ENCODE measurements at places on chromosomes 3 and 15.

- no peak for DNase-seq
Measured at GRCh38 chr15:31802761-31803160, 227.6 kb upstream of the CHRNA7 start.

- no peak for DNase-seq
Measured at GRCh38 chr15:64507293-64507802, 47.0 kb downstream of the ZNF609 start.

DNA sequence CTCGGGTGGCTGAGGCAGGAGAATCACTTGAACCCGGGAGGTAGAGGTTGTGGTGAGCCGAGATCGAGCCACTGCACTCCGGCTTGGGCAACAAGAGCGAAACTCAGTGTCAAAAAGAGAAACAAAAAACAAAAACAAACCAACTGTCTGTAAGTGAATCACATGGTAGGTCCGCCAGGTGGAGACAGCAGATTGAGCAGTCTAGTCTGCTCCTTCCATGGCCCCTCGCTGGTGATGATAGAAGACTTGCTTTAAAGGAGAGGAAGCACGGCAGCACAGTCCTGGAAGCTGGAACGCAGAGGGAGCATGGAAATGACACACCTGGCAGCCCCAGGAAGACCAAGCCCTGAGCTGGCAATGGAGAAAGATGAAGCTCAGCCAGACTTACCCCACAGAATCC, 31.4 kb upstream of the MGLL start:
- no peak for DNase-seq

DNA sequence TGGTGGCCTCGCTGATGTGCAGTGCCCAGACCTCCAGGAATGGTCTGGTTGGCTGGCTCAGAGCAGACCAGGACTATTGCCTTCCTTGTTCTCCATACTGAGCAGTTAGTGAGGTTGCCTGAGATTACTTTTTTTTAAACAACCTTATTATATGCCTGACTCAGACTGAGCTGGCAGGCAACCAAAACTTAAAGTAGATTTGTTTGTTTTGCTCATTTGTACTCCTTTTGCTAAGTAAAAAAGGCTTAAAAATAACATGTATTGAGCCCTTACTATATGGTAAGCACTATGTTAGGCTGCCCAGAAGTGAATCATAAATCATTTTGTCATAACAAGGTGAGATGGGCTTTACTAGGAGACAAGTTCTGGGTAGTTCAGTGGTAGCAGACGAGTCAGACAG, 92.4 kb downstream of the GHSR start:
- peak; percentile 95 for DNase-seq

- no peak for DNase-seq
Measured at GRCh38 chr15:41669701-41670100, 9.5 kb downstream of the MGA start.

DNA sequence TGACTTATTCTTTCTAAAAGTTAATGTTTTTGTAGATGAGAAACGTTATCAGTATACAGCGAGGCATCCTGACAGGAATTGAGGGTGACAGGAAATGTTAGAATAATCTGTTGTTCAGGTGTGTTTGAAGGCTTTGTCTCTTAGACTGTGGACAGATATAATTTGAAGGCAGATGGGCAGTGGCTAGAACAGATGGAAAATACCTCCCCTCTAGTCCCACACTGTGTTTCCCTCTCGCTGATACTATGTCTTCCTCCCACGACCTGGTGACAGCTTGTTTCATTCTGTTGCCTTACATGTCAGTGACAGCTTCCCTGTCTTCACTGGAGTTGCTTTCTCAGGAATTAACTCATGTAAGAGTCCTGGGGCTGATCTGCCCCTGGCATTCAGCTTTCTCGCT, 125.3 kb downstream of the MYRIP start:
- no peak for DNase-seq

DNA sequence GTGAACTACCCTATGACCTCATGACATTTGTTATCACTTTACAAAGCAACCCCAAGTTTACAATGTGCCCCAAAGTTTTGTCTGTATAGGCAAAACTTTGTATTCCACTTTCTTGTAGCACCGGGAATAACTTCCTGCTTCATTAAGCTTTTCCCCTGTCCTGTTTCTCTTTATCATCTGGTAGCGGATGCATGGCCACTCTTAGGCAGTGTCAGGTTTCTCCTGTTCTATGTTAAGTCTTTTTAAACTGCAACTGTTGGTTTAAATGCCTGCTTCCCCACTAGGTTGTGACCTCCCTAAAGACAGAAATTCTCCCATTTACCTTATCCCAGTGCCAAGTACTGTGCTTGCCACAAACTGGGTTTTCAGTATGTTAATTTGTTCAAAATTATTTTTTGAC, 433.6 kb upstream of the DPH6 start:
- no peak for DNase-seq

- DNase-seq, result no peak
Measured at GRCh38 chr3:198070871-198071270, 110.9 kb downstream of the LMLN start.

- DNase-seq, result no peak
Measured at GRCh38 chr3:168072323-168072650, 23.4 kb downstream of the GOLIM4 start.

GRCh38 chr15:73130830-73131229, 78.6 kb downstream of the NEO1 start:
- DNase-seq, result no peak

DNA sequence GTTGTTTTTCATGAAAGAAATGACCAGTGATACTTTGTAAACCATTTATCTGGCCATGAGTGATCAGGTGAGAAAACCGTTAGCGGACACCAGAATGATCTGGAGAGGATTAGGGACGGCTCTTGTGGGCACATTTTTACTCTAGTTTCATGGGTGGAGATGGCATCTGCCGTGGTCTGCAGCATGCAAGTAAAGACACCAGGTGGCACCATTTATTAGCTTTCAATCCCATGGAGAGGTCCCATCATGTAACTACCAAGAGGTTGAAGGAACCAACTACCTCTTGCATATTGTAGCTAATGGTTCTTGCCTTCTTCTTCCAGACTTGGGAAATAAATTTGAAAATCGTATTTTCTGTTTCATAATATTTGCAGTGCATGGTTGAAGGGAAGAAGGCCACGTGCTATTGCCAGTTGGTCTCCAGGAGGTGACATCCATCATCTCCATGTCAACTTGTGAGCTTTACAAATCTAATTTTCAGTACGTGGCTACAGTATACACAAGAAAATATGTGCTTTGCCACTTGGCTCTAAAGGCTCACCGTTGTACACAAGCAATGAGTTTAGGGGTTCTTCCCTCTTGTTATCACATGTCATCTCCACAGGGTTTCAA, 1.5 kb upstream of the MAPKBP1 start:
- DNase-seq, result no peak

DNA sequence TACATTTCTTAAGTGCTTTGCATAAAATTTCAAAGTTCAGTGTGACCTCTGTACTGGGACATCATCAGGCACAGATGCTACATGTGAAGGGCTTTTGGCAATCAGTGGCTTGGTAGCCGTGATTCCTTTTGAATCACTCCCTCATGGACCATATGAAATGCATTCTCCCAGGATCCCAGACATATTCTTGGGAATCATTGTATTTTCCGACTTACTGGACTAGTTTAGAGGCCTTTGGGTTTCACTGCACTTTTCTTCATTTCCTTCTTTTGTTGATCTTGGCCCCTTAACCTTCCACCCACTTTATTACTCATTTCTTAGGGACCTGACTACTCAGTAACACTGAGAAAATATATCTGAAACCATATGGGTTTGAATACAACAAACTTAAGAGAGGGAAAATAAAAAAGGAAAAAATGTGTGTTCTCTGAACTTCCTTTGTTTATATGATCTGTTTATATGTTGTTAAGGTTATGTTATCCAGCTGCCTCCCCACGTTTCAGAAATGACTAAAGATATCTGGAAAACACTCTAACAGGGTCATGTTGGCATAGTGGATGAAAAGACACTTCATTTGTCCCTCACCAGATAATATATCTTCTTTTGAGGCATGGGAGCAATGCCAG, 35.1 kb downstream of the HMG20A start:
- DNase-seq, result no peak

DNA sequence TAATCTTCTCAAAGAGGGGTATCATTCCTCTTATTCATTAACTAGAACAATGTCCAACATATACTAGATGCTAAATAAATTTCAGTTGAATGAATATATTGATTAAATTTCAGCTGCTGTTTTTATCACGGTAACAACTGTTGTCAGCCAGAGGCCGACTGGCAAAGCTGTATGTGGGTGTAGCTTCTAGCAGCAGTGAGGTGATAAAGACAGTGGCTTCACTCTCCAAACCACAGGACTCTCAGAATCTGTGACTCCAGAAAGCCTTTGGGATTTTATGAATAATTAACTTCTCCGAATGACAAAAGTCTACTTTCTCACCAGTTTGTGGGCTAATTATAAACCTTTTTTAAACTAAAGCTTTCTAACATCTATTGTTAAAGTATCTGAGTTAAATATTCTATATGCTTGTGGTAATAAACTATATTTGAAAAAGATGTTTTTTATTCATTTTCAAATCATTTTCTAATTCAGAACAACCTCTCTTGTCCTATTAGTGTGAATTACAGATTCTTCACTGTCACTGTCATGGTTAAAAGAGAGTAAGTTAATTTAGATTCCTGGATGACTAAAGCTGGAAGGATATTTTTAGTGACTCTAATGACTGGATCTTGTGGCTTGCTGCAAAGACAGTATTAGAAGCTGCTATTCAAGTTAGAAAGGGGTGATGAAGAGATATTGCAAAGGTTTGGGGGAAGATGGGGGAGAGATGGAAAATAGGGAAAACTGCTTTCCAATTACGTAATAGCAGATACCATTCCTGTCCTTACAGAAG, 796.4 kb upstream of the ARPP21 start:
- no peak for DNase-seq

- DNase-seq, result no peak
Measured at GRCh38 chr3:59997583-59997982, 947.8 kb upstream of the CFAP20DC start.

DNA sequence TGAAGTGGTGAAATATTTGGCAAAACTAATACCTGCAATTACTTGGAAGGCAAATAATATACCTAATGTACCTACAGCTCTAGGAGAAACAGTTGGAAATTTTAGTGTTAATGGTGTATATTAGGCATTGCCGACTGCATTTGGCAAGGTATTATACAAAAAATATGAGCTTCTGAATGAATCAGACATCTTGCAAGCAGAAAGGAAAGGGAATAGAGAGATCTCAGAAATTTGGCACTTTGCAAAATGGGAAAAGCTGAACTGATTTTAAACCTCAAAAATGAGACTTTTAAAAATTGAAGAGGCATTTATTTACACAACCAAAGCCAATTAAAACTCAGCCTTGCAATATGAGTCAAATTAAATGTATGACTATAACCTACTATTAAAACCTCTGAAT, 40.2 kb upstream of the C15orf61 start:
- DNase-seq, result no peak

- no peak for DNase-seq
Measured at GRCh38 chr3:182921665-182922355, 58.5 kb downstream of the DCUN1D1 start.

DNA sequence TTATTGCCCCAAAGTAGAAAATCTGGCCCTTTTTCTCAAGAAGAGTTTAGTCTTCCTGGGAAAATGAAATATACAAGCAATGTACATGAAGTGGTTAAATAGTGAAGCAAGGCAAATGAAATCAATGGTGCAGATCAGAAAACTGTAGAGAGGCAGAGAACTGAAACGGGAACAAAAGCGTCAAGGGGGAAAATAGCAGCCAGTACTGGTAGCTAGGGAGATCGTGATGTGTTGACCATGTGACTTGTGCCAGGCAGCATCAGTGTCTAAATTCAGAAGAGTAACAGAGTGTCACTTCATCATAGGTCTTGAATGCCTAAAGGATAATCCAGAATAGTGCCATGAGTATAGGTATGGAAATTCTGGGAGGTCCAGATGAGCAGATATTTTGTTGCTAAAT, 163.1 kb downstream of the CHL1 start:
- no peak for DNase-seq

DNA sequence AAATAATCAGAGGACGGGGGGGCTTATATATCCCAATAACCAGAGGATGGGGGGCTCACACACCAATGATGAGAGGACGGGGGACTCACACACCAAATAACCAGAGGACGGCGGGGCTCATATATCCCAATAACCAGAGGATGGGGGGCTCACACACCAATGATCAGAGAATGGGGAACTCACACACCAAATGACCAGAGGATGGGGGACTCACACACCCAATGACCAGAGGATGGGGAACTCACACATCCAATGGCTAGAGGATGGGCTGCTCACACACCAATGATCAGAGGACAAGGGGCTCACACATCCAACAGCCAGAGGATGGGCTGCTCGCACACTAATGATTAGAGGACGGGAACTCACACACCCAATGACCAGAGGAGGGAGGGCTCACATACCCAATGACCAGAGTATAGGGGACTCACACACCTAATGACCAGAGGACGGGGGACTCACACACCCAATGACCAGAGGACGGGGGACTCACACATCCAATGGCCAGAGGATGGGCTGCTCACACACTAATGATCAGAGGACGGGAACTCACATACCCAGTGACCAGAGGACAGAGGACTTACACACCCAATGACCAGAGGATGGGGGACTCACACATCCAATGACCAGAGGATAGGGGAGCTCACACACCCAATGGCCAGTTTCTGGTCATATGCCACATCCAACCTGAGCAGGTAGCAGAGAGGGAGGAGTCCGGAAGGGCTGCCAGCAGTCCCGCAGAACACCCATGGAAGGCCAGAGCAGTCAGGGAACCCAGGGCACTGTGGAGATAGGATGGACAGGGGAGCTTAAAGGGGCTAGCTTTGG, 10.6 kb downstream of the RAB6B start:
- DNase-seq, result no peak

DNA sequence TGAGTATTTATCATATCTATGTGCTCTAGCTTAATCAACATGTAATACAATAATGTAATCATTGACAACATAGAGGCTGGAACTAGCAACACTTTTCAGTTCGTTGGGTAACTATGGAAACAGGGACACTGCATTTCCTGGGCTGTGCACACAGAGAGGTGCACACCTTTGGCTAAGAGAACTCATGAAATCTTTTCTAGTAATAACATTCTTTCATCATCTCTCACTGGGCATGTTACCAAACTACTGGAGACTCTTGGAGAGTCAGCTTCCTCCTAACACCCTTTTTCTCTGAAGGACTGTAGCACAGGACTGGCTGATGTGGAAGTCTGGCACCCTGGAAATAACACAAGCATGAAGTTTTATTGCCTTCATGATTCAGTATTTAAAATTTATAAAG, 135.6 kb downstream of the KCNMB2 start:
- no peak for DNase-seq

GRCh38 chr3:13011573-13012220, 61.5 kb downstream of the IQSEC1 start:
- DNase-seq, result no peak
